ENCODE measurements at places on chromosomes 3 and 15. TPM values are rescaled to one million over a fixed set of nuclear protein-coding genes. Genes with fewer than 3 reads are reported as not detected.

DNA sequence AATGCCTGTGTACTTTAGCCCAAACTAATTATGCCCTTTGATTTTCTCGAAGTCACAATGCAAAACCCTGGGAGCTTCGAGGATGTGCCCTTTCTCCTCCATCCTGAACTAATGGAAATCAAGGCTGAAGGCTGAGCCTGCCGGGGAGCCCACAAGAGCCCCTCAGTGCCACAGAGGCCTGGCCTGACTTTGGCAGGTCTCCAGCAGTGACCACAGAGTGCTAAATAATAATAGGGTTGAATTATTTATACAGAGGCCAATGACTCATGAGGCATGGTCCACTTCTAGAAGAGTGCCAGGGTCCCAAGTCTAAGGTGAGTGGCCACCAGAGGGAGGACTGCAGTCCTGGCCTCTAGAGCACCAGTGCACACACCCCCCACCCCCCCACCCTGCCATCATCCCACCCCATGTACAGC is 19.1 kb upstream of the GLCE start:
- DNase-seq = peak; percentile 50

Gene ABHD10
- 29.8 TPM for polyA plus RNA-seq

- peak; percentile 88 for DNase-seq
Measured at GRCh38 chr3:98784666-98785600, 21.8 kb downstream of the ST3GAL6 start.

GRCh38 chr15:90660195-90660998 is 56.7 kb upstream of the BLM start:
- DNase-seq = peak; percentile 88

DNA sequence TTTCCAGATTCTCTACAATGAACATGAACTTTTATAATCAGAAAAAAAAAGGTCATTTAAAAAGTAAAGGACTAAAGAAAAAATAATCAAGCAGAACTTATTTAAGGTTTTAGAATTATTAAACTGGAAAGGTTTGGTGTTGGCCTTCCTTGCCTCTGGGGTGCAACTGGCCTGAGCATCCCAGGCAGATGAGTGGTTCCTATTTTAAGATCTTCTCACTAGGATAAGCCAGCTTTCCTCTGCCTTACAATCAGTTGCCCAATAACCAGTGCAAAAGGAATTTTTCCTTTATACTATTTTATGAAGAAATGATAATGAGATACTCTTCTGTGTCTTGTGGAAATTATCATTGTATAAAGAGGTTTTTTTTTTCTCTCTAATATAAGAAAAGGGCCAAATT is 56.6 kb downstream of the SEC22A start:
- DNase-seq = no peak

DNA sequence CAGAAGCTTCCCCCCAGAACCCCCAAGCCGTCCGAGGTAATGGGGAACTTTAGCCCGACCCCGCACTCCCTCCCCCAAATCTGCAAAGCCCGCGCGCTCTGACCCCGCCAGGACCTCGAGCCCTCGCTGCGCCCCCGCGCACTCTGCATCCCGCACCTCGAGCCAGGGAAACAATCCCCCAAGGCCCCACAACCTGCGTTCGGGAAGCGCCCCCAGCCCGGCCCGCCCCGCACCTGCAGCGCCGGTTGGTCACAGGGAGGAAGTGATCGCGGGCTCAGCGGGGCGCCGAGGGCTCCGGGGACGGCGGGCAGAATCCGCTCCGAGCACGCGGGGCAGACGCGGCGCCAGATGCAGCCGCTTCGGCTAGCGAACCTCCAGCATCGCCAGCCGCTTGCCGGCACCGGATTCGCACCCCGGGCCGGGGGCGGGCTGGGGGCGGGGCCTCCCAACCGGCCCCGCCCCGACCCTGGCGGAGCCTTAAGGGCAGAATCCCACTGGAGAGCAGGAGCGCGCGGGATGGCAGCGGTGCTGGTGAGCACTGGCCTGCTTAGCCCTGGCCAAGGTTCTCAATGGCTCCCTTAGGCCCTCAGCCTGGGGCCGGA is at the start of gene CAMKV:
TSS of gene CAMKV (minus strand) at position 382 of the 602 bp plus-strand sequence. CDS start 7,518 bp downstream, outside the sequence.
- DNase-seq = no peak

DNA sequence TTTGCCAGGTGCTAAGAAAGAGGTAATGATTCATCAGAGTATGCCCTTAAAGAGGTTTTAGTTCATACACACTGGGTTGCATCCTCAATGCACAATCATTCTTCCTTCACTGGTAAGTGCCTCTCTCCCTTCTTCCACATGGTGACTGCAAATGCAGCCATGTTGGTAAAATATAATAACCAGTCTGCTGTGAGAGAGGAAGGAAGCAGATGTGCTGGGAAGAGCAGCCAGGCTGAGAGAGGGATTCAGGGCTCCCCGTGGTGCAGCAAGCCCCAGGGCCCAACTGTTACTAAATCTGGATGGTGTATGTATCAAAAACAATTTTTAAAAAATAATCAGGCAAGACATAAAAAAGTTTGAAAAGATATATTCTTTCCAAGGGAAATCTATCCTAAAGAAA is 498.1 kb downstream of the MAGI1 start:
- no peak for DNase-seq

DNA sequence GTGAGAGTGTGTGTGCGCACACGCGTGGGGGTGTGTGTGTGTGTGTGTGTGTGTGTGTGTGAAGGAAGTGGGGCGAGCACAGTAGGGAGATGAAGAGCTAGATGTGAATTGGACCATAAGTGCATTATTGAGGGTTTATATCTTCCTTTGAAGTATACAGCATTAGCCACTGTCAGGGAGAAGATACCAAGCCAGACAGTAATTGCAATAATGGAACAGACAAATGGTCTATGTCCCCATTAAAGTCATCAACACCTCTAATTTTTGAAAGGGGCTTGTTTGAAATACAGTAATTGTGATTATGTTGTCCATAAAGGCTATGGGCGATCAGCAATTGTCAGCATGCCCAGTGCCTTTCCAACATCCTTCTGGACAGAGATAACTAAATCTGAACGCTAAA is 429.2 kb upstream of the NR2F2 start:
- no peak for DNase-seq

Gene PPP1R14D
- not detected for polyA plus RNA-seq

Gene HRG
- polyA plus RNA-seq = not detected

Gene GCNT3
- 0.11 TPM for polyA plus RNA-seq

- no peak for DNase-seq
Measured at GRCh38 chr3:35665390-35666055, 26.2 kb downstream of the ARPP21 start.

Gene MLF1
- polyA plus RNA-seq = 4.7 TPM

GRCh38 chr3:183266454-183266853 is 13.4 kb downstream of the B3GNT5 start:
- no peak for DNase-seq

GRCh38 chr3:186307594-186308221 is 54.3 kb downstream of the DGKG start:
- peak; percentile 49 for DNase-seq

DNA sequence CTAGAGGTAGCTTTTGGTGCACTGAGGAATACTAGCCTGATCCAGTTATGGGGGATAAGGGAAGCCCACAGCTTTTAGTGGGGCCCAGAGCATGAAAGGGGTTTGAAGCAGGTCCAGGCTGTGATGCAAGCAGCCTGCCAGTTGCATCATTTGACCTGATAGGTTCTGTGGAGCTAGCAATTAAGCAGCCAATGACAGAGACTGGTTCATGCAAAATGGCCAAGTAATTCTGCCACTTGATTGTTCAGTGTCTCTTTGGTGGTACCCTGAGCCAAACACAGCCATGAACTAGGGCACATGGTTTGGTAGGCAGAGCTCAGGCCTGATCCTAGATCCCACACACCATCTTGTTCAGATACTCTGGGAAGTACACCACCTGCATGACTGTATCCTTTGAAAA is 91.0 kb upstream of the PRR23C start:
- no peak for DNase-seq

Gene A4GNT
- polyA plus RNA-seq = not detected

Gene SLC15A2
- polyA plus RNA-seq = 0.31 TPM

DNA sequence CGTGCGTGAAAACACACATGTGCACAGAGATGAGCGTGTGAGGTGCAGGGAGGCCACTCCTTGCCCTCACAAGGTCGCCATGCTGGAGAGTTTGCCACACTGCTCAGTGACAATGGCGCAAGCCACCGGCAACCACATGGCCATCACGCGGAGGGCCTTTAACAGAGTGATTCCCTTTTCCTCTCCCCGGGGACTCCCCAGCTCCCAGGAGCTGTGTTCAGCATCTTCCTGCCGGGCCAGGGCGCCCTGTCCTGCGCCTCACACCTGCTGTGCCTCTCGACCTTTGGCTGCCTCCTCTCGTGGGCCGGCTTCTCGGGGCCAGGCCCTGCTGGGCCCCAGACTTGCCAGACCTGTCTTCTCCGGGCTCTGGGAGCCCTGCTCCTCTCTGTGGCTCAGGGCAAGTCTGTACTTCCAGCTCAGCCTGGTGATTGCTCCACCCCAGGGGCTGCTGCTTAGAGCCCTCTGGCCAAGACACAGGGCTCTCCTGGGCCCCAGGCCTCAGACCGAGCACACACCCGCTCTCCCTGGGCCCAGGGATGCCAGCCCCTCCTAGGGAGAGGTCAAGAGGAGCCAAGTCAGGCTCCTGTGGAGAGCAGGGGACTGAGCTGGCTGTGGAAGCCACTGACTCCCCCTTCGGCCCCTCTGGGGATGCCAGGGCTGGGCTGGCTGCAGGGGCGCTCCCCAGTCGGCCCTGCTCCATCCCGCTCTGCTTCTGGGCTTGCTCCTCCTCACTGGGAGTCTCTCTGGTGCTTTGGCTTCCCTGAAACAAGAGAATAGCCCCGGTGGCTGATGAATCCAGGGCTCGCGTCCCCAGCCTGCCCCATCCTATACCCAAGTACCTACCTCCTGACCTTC is 5.6 kb downstream of the CCDC9B start:
- no peak for DNase-seq

- DNase-seq = no peak
Measured at GRCh38 chr15:63191895-63192618, 2.7 kb downstream of the RAB8B start.

Gene SPINK8
- polyA plus RNA-seq = not detected

DNA sequence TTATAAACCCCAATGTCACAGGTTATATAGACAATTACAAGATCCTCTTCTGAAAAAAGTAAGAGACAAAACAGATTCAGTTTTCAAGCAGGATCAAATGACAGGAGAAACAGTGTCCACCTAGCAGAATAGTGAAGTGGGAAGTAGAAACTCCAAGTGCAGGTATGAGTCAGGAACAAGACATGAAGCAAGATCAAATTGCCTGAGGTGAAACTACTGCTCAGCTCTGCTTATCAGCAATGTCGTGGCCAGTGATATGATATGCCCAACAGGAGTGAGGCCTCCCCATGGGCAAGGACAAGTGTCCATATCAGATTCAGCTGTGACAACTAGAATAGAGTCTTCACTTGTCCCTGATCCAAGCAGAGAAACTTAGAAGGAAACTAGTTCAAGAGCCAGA is 100.0 kb downstream of the ZMAT3 start:
- peak; percentile 29 for DNase-seq
